Skeletal muscle tissue (tissue), 5 donors: ENCODE measurements at places on chromosomes 1 and 21. TPM values are rescaled to one million over a fixed set of nuclear protein-coding genes. Genes with fewer than 3 reads are reported as not detected.

Gene FNBP1L
- total RNA-seq: 25.1 TPM

Gene CITED4
- 1.6 TPM for total RNA-seq

Gene UAP1
- 43.8 TPM for total RNA-seq

Gene ATXN7L2
- 3.1 TPM for total RNA-seq

Gene FCGR1A
- total RNA-seq: 5.2 TPM

Gene TBX15
- 49.6 TPM for total RNA-seq

Gene HIPK1
- total RNA-seq: 28.2 TPM

Gene KANK4
- 8.4 TPM for total RNA-seq

Gene HJV
- 439 TPM for total RNA-seq

Gene NFYC
- total RNA-seq: 28.2 TPM

Gene GPR3
- under 0.01 TPM for total RNA-seq

Gene WNT4
- 3.1 TPM for total RNA-seq

Gene LRRC71
- not detected for total RNA-seq

Gene SLAMF9
- not detected for total RNA-seq

Gene STIL
- total RNA-seq: 4.7 TPM

Gene AGMAT
- 4.2 TPM for total RNA-seq

Gene GBP4
- 3.7 TPM for total RNA-seq

Gene IFI44
- total RNA-seq: 11.5 TPM

Gene FCER1A
- 0.52 TPM for total RNA-seq

Gene ZNF124
- 147 TPM for total RNA-seq

Gene SELL
- total RNA-seq: 8.4 TPM

Gene DRAM2
- 38.1 TPM for total RNA-seq

Gene LAD1
- 3.1 TPM for total RNA-seq

Gene GPR52
- 3.1 TPM for total RNA-seq

Gene RNF223
- not detected for total RNA-seq

Gene FCRL6
- total RNA-seq: not detected

Gene DMRTA2
- under 0.01 TPM for total RNA-seq

Gene DCDC2B
- total RNA-seq: not detected

Gene SPATA21
- not detected for total RNA-seq

Gene ZP4
- total RNA-seq: not detected

Gene SLC22A15
- total RNA-seq: under 0.01 TPM

Gene EPHX1
- total RNA-seq: 13.0 TPM

Gene ATP6V1G3
- not detected for total RNA-seq

Gene ELAPOR1
- under 0.01 TPM for total RNA-seq

Gene FCRL2
- not detected for total RNA-seq

Gene NBPF6
- not detected for total RNA-seq

Gene CASZ1
- total RNA-seq: 26.1 TPM

Gene SYTL1
- under 0.01 TPM for total RNA-seq

Gene ATP1B1
- total RNA-seq: 16.7 TPM

Gene OR2T2
- total RNA-seq: not detected

Gene AADACL3
- not detected for total RNA-seq

Gene SLAMF6
- total RNA-seq: 0.52 TPM

Gene EXO1
- total RNA-seq: 4.2 TPM

Gene KAZN
- 3.7 TPM for total RNA-seq

Gene SPRR2G
- not detected for total RNA-seq

Gene UBL4B
- total RNA-seq: not detected

Gene CMPK1
- total RNA-seq: 48.5 TPM

Gene NBPF4
- not detected for total RNA-seq

Gene ASCL5
- not detected for total RNA-seq

Gene OR2T11
- total RNA-seq: not detected
